Retinal pigment epithelial cell (primary cell): ENCODE measurements at places on chromosomes 3 and 15.

GRCh38 chr3:196174652-196175051 lies 36.5 kb downstream of the ZDHHC19 start:
- no peak for DNase-seq

DNA sequence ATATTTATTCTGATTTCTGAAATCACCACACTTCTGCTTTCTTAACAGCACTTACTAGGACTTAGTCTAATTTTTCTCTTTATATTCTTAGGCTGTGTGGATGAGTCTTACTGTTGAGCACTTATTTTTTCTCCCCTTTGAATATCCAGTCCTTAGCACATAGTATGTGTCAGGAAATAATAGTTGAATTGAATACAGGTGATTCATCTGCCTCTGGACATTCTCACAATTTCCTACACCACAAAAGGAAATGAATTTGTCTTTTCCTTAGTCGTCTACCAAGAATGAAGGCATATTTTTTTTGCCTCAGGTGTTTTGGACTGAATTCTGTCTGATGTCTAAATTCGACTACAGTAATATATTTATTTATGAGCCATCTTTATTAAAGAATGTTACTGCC lies 204.2 kb downstream of the GHSR start:
- DNase-seq, result no peak

DNA sequence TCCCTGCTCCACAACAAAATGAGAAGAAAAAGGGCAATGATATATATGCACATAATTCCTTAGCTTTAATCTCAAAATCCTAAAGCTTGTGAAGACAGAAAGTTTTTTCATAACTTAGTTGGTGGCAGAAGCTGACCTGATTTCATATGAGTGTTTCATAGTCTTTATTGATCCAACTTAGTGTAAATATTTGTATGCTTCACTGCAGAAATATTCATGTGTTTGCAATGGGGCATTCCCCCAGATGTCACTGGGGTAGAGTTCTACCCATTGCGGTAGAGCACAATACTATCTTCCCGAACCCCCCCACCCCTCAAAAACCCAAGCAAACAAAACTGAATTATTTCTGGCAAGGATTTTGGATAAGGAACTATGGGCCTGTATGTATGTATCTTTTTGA lies 221.2 kb downstream of the THRB start:
- no peak for DNase-seq

- DNase-seq, result no peak
Observed at GRCh38 chr3:67377299-67377698, 277.1 kb downstream of the SUCLG2 start.

DNA sequence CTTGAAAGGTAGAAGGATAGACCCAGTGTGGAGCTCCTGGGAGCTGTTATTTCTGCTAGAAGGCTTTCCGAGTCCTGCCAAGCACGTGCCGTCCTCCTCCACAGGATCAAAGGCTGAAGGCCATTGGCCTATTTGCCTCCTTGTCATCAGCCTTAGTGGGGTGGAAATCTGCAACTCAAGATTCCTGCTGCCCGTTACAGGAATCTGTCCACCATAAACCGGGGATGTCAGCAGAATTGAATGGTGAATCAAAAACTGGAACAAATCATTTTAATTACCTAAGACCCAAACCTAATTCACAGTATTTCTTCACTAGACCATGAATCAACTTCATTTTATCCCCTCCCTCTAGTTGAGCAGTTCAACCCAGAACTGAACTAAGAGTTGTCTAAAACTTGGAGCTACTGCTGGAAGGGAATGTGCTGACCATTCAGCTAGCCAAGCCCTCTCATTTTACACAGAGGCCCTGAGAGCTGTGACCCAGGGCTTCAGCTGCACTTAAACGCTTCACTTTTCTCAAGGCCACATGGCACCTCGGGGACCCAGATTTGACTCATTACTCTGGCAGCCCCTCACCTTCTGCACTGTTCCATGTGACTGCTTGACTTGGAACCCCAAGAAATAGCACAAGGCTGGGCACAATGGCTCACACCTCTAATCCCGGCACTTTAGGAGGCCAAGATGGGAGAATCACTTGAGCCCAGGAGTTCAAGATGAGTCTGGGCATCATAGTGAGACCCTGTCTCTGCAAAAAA lies 36.8 kb upstream of the KIF23 start:
- DNase-seq, result no peak

DNA sequence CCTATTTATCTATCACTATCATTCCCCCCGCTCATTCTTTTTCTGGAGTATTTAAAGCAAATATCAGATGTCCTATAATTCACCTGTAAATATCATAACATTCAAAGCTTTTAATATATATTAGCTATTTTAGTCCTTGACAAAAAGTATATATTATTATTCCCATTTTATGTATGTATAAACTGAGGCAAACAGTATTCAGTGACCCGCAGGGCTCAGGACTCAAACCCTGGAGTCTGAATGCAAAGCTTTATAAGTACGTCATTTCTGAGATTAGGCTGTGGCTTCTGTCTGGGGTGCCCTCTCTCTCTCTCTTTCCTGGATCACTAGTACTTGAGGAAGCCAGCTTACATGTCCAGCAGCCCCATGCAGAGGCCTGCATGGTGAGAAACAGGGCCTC lies 20.4 kb upstream of the PDCD6IP start:
- DNase-seq, result no peak

- no peak for DNase-seq
Observed at GRCh38 chr3:20104167-20104661, 64.0 kb downstream of the KAT2B start.

GRCh38 chr15:40134885-40135284 lies 26.0 kb upstream of the BUB1B start:
- DNase-seq, result no peak

- no peak for DNase-seq
Observed at GRCh38 chr3:38027466-38028465, 1.7 kb downstream of the PLCD1 start.

- no peak for DNase-seq
Observed at GRCh38 chr15:51331141-51331540, 7.3 kb downstream of the CYP19A1 start.

GRCh38 chr3:158909870-158910269 lies 108.0 kb downstream of the MFSD1 start:
- DNase-seq, result no peak

- DNase-seq, result no peak
Observed at GRCh38 chr15:74233851-74234597, 2.1 kb upstream of the CCDC33 start.

GRCh38 chr3:87973906-87974305 lies 84.9 kb downstream of the CGGBP1 start:
- no peak for DNase-seq

- no peak for DNase-seq
Observed at GRCh38 chr15:92392462-92392861, 1.2 kb upstream of the ST8SIA2 start.

DNA sequence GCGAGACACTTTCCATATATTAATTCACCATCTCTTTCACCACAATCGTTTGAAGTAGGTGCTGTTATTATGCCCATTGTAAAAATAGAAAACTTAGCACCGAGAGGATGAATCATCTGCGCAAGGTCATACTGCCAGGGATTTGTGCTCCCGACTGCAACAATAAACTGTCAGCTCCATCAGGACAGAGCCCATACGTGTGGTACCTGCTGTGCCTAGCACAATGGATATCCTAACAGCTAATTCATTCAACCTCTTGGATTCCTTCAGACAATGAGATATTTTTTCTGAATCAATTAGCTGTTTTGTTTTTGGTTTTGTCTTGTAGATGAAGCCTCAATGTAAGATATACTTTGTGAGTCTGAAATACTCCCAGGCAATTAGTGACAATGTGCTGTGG lies 32.3 kb upstream of the PROK2 start:
- no peak for DNase-seq

GRCh38 chr3:12483872-12484197 lies 445 bp upstream of the TSEN2 start:
- DNase-seq, result no peak

GRCh38 chr3:47260605-47261004 lies 22.0 kb downstream of the KIF9 start:
- DNase-seq, result no peak

GRCh38 chr3:47758261-47759025 lies 23.2 kb downstream of the SMARCC1 start:
- DNase-seq, result no peak

- DNase-seq, result no peak
Observed at GRCh38 chr15:41941644-41942415, 30.5 kb downstream of the EHD4 start.

GRCh38 chr15:71136793-71137518 lies 21.7 kb downstream of the THSD4 start:
- DNase-seq, result no peak

DNA sequence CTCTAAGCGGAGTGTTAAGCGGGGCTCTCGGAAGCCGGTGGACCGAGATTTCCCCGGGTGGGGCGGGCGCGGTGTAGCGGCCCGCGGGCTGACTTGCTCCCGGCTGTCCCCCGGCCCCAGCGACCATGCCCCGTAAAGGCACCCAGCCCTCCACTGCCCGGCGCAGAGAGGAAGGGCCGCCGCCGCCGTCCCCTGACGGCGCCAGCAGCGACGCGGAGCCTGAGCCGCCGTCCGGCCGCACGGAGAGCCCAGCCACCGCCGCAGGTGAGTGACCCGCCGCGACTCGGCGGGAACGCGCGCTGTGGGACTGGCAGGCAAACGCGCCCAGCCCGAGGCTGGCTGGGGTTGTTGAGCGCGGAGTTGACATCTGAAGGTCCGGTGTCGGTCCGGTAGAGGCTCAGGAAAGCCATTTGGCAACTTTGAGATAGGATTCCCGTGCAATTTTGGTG lies 1.3 kb downstream of the SMC4 start:
- no peak for DNase-seq

DNA sequence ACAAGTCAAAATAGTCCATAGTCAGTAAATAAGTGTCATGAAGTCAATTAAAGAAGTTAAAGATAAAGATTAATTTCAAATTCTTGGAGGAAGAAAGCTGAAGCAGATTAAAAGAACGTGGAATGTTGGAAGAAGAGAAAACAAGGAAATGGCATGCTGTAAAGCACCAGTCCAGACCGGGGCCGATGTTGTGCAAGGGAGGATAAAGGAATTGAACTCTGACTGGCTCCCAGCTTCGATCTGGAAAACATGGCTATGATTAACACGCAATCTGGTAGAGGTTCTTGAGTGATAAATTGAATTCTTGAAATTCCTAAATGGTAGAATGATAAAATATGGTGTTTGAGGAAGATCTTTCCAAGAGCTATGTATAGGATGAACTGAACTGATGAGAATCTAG lies 194.4 kb downstream of the MEIS2 start:
- peak; percentile 50 for DNase-seq

DNA sequence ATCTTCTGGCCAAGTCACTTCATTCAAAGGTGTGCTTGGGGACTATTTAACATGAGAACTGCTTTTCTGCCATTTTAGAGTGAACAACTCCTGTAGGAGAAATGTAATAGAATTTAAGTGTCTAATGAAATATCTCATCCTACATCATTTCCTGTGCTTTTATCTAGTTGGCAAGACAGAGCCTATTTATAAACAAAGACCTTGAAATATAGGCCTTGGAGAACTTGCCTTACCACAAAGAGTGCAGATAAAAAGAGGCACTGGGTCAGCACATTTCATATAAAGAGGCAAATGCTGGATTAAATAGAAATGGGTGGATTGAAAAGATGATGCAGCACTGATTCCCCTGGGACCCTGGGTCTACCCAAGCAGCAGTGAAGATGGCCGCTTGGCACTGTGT lies 278.0 kb downstream of the SUCLG2 start:
- DNase-seq, result no peak

- DNase-seq, result no peak
Observed at GRCh38 chr3:61780455-61781228, 219.3 kb downstream of the PTPRG start.

GRCh38 chr3:49266410-49267095 lies 10.5 kb downstream of the C3orf62 start:
- DNase-seq, result no peak

DNA sequence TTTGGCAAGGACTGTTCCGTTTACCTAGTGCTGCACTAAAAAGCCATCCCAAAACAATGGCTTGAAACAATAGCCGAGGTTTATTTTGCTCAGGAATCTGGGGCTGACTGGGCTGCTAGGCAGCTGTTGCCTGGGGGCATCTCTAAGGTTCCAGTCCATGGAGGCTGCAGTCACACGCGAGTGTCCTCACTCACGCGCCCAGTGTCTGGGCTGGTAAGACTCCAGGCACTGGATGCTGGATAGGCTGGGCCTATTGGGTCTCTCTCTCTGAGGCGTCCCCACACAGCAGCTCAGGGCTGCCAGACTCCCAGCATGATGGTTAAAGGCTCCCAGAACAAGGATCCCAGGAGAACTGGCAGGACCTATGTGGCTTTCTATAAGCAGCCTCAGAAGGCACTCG lies 34.2 kb downstream of the ALS2CL start:
- no peak for DNase-seq

GRCh38 chr3:31029706-31030105 lies 135.2 kb upstream of the GADL1 start:
- no peak for DNase-seq

DNA sequence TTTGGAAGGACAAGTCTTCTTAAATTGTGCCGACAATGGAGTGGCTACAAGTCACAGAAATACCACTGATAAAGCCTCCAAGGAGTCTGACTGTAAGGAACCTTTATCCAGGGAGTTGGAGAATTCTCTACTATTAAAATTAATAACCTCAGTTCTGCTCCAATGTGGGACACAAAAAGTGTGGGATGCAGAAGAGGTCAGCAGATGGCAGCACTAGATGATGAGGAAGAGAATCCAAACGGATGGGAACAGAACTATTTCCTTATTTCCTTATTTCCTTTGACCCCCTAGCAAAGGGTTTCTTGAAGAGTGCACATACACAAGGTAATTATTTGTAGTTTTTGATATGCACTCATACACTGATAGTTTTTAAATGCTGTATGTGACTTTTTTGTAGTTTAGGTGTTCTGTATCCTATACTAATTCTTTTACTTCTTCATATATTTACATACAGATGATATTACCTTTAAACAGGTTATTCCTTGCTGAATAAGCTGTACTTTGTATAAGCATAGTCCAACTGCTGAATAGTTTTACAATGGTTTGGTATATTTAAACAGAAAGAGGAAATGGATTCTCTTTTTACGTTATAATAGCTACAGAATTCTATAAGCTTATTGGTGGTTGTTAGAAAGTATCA lies 25.6 kb upstream of the NLGN1 start:
- no peak for DNase-seq

DNA sequence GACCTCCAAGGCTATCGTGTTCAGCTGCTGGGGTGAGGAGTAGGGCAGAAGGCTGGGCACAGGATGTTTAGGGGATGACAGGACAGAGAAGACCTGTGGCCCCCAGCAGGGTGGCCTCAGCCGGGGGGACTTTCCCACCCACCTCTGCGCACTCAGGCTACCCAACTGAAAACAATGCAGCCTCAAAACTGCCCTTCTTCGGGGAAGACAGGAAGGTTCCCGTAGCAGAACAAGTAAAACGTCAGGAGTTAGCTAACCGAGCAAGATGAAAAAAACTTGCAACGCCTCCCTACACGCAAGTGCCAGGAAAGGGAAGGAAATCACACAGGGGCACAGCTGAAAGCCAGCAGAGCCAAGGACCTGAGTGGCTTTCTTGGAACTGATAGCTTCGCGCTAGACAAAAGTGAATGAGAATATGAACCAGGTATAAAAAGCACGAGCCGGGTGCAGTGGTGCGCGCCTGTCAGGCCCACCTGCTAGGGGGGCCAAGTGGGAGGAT lies 38.4 kb upstream of the FURIN start:
- no peak for DNase-seq
